HEK293T (cell line): ENCODE measurements at places on chromosomes 2 and 18.
A peak's percentile ranks its signal among the peaks of the same experiment; 100 is the strongest.

- no peak for DNase-seq
These were observed 372.6 kb downstream of the SLC4A3 start for GRCh38 chr2:220000080-220000479.

- no peak for DNase-seq
These were observed 12.6 kb upstream of the KLHL23 start for GRCh38 chr2:169721016-169721415.

DNA sequence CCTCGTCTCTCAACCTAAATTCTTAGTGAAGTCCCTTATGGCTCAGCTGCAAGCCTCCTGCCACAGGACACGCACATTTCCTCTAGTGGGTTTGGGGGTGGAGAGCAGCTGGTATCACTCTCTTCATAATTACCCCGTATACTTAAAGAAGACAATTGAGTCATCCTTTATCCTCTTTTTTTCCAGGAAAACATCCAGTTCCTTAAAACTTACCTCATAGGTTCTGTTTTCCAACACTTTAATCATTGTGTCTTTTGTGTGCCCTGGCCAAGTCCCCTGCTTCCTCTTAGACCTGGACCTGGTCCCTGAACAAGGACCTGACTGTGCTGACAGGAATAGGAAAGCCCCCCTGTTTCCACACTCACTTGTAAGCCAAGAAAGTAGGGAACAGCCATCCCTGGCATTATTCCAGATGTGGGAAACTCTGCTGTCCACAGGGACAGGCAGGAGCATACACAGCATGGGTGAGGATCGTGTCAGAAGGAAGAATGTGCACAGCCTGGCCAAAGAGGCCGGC is 42.3 kb upstream of the MYO1B start:
- DNase-seq: no peak

DNA sequence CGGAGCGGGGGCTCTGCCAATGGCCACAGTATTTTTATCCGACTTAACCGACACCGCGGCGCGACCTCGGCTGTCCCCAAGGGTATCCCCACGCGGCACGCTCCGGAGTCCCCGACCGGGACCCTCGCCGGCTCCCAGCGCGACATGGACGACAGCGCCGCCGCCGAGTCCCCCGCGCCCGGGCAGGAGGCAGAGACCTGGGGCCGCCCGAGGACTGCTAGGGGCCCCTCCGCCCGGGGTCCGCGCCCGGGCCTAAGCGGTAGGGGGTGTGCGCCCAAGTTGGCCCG is 468 bp downstream of the UXS1 start:
- DNase-seq: no peak

GRCh38 chr2:149507974-149508373 is 79.6 kb downstream of the MMADHC start:
- DNase-seq: no peak

DNA sequence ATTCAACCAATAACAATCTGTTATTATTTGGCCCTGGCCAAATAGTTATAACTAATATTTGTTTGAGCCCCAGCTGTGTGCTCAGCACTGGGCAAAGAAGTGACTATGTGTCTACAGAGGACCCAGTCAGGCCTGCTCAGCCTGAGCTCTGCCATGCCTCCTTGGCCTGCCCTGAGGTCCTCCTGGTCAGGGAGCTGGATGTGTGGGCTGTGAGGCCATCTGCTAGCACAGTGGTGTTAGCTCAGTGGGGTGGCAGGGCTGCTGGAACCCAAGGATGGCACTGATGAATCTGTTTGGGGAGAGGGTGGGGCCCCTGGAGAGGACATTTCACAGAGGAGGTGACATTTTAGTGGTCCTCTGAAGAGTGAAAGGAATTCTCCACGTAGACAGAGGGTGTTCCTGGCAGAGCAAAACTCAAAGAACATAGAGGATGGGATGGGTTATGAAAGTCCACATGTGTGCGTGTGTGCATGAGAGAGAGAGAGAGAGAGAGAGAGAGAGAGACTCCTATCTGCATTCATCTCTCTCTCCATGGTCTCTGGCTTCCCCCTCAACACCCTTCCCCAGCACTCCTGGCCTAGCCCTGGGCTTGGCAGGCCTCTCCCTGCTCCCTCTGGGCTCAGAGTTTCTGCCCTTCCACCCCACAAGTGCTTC is 21.2 kb upstream of the ATOH8 start:
- no peak for DNase-seq

- no peak for DNase-seq
These were observed 1.6 kb upstream of the ERMN start for GRCh38 chr2:157327200-157327599.

- peak; percentile 30 for DNase-seq
These were observed at the start of gene SP5 for GRCh38 chr2:170715062-170715931. SP5 (plus strand) TSS chr2:170715337; CDS start chr2:170715513, 176 bp downstream.

- DNase-seq: no peak
These were observed 31.2 kb upstream of the HPCAL1 start for GRCh38 chr2:10271509-10271908.

GRCh38 chr2:224469374-224469964 is 67.6 kb upstream of the FAM124B start:
- no peak for DNase-seq

DNA sequence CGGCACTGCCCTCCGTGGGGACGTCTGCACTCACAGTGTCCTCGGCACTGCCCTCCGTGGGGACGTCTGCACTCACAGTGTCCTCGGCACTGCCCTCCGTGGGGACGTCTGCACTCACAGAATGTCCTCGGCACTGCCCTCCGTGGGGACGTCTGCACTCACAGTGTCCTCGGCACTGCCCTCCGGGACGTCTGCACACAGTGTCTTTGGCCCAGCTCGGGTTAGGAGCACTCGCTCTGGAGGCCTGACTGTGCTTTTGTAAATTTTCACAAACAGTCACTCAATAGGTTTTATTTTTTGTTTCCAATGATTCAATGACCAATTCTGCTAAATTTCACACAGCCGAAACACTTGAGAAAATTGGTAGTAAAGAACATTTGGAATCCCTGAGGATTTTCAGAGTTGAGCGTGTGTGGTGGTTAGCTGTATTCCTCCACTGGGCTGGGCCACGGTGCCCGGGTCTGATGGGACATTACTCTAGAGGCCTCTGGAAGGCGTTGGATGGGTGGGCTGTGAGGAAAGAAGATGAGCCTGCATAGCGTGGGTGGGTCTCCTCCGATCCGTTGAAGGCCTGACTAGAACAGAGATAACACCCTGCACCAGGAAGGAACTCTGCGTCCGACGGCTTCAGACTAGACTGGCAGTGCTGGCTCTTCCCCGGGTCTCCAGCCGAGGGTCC is 134.8 kb downstream of the RTP5 start:
- DNase-seq: no peak

DNA sequence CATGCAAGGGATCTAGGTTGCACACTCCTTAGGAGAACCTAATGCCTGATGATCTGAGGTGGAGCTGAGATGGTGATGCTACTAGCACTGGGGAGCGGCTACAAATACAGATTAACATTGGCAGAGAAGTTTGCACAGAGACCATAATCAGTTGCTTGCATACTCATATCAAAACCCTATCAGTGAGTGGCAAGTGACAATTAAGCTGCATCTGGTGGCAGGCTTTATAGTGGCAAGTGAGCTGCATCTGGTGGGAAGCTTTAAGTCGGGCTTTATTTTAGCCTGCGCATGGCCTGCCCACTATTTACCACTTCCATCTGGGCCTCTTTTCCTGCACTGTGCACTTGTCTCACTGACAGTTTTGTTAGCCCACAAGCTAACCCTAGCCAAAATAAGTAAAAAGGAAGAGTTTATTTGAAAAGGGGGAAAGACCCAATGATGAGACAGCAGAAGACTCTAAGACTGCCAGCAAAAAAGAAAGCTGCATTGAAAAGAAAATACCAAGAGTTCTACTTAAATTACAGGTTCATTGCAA is 140.9 kb upstream of the B3GNT2 start:
- DNase-seq: no peak

- DNase-seq: no peak
These were observed 71.8 kb downstream of the NAB1 start for GRCh38 chr2:190720691-190721090.

DNA sequence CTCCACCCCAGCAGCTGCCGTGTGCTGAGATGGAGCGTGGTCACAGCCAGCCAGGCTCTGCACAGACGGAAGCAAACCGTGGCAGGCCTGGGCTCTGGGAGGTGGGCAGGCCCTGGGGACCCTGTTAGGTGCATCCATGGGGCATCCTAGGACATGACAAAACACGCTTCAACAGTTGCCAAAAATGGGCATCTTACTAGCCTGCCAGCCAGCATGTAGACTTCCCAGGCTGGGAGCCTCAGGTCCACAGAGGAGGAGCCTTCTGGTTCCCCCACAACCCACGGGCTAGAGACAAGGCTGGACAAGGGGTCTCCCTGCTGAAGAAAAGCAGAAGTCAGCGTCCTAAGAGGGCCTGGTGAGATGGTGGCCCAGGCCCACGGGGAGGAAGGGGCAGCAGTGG is 139.5 kb downstream of the HDAC4 start:
- DNase-seq: no peak

GRCh38 chr2:232963913-232964312 is 49.1 kb downstream of the NGEF start:
- no peak for DNase-seq

DNA sequence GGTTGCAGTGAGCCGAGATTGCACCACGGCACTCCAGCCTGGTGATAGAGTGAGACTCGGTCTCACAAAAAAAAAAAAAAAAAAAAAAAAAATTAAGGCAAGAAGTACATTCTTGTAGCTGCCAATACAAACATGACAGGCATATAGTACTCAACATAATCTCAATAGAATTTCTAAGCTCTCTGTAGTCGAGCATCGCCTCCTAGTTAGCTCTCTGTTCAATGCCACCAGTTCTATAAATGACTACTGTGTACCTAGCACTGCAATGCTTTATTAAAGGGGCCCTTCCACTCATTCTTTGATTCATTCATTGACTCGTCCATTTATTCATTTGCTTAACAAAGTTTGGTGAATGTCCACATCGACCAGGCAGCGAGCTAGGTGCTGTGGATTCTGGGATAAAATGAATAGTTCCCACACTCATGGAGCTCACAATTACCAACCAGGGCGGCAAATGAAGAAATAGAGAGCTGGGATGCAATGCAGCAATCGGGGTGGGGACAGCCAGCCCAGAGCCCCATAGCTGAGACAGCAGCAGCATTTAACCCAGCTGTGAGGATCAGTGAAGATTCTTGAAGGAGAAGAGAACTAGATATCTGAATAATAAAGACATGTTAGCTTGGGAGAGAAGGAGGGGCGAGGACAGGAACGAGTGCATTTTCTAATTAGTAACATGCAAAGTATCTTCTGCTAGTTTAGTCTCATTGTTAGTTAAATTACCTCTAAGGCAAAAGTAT is 349.8 kb downstream of the LPIN1 start:
- DNase-seq: no peak

- no peak for DNase-seq
These were observed 4.1 kb downstream of the KLHL30 start for GRCh38 chr2:238142382-238143205.

- DNase-seq: no peak
These were observed 187.0 kb downstream of the AGPS start for GRCh38 chr2:177579486-177580036.

DNA sequence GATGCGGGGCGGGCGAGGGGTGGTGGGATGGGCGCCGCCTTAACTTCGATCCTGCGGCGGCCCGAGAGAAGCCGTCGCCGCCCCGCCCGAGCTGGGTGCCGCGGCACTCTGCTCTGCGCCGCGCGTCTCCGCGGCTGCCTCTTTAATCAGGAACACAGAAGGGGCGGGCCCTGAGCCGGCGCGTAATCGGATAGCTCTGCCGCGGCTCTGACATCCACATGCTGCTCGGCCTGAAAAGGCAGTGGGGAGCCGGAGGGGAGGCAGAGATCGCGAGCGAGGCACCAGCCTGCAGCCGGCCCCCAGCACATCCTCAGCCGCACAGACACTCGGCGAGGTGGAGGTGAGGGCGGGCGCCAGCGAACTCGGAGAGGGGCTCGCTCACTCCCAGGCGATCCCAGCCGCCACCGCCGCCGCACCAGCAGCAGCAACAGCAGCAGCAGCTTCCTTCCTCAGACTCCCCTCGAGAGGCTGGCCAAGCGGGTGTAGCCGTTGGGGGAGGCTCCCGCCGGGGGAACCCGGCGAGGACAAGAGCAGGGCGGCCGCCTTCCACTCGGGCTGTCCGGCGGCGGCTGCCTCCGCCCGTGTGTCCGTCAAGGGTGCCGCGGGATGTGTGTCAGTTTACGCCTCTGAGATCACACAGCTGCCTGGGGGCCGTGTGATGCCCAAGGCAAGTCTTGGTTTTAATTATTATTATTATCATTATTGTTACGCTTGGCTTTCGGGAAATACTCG is at the start of gene NRP2:
TSS of gene NRP2 (plus strand) at position 263 of the 732 bp plus-strand sequence. CDS start 790 bp downstream, outside the sequence.
- peak; percentile 74 for DNase-seq

DNA sequence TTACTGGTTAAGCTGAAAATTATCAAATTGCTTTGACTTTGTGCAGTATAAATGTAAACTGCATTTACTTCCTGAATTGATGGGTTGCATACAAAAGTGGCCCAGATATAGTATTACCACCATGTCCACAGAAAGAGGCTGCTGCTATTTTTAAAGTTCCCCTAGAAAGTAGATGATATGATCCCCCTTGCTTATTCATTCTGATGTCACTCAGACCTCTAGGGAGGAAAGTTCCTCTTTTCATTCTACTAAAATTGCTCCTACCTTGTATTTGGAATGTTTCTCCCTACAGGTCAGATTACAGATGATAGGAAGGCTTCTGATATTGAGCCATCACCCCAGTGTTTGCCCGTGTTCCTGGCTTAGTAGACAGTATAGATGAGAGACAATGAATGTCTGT is 247.6 kb upstream of the TNP1 start:
- DNase-seq: no peak

GRCh38 chr2:45833301-45833967 is 182.0 kb downstream of the PRKCE start:
- DNase-seq: no peak

GRCh38 chr2:104890685-104891069 is 36.8 kb downstream of the POU3F3 start:
- DNase-seq: no peak

GRCh38 chr2:221129657-221130056 is 442.4 kb downstream of the EPHA4 start:
- DNase-seq: no peak

DNA sequence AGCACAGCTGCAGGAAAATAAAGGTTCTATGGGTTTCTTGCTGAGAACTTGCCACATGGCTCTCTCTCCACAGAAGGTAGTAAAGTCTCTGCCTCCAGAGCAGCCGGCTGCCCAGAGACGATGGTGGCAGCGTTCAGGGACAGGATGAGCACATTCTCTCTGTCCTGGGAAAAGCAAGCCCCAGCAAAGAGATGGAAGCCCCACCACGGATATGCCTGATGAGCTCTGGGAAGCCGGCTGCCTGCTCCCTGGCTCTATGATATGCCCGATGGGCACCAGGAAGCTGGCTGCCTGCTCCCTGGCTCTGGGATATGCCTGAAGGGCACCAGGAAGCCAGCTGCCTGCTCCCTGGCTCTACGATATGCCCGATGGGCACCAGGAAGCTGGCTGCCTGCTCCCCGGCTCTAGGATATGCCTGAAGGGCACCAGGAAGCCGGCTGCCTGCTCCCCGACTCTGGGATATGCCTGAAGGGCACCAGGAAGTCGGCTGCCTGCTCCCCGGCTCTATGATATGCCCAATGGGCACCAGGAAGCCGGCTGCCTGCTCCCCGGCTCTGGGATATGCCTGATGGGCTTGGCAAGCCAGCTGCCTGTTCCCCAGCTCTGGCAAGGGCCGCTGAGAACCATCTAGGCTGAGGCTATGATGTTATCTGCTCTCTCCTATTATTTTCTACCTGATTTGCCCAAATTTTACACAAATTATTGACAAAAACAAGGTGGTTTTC is 21.5 kb upstream of the SNTG2 start:
- DNase-seq: no peak

GRCh38 chr18:63588909-63589308 is 1.8 kb downstream of the SERPINB13 start:
- DNase-seq: no peak

GRCh38 chr2:127027715-127028114 is 79.2 kb downstream of the BIN1 start:
- DNase-seq: no peak

- no peak for DNase-seq
These were observed 3.1 kb upstream of the SEH1L start for GRCh38 chr18:12944709-12945108.
